ENCODE measurements at places on chromosomes 5 and 9.

DNA sequence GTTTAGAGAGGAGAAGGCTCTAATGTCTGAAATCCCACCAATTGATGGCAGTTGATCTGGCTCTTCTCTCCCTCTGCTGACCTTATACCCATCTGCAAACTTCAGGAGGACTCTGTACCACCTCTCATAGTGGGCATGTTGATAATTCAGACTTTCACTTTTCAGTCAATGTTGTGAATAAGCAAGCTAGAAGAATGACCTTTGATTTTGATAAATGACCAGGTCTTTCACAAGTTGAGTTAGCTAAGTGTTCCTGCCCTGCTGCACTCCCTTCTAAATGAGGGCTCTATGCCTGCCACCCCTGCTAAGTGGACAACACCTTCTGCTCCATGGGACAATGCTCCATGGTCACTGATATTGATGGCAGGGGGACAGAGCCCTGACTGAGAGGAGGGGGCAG, 74.7 kb downstream of the SPRY4 start:
- no peak for DNase-seq

DNA sequence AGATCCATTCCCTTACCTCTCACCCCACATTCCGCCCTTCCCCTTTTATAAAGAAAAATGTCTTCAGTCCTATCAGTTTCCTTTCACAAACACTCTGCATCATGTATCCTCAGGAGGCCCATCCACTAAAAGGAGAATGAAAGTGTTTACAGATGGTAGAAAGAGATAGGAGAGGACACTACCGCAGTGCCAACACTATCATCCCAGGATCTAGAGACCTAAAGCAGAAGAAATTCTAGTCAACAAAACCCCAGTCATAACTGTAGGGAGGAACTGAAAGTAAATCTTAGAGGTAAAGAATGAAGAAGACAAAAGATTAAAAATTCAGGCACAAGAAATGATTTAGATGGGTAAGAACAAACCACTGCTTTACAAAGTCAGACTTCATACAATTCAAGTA, 114.1 kb downstream of the MLLT3 start:
- no peak for DNase-seq

- DNase-seq, result no peak
Measured at GRCh38 chr5:18270635-18271338, 636.5 kb downstream of the TAF11L14 start.

DNA sequence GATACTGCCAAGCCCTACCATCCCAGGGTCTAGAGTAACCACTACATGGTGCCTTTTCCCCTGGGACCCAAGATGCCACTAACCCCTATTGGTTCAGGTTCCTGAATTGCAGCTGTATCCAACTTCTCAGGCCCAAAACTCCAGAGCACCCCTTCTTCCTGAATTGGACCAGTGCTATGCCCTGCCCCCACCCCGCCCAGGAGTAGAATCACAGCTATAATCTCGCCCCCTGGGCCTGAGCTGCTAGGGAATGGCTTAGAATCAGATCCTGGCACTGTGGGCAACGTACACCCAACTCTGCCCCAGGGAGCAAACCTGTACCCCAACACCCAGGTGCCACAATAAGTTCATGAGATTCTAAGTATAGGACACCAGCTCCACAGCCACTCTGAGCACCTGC, 206.3 kb downstream of the CACNA1B start:
- no peak for DNase-seq

DNA sequence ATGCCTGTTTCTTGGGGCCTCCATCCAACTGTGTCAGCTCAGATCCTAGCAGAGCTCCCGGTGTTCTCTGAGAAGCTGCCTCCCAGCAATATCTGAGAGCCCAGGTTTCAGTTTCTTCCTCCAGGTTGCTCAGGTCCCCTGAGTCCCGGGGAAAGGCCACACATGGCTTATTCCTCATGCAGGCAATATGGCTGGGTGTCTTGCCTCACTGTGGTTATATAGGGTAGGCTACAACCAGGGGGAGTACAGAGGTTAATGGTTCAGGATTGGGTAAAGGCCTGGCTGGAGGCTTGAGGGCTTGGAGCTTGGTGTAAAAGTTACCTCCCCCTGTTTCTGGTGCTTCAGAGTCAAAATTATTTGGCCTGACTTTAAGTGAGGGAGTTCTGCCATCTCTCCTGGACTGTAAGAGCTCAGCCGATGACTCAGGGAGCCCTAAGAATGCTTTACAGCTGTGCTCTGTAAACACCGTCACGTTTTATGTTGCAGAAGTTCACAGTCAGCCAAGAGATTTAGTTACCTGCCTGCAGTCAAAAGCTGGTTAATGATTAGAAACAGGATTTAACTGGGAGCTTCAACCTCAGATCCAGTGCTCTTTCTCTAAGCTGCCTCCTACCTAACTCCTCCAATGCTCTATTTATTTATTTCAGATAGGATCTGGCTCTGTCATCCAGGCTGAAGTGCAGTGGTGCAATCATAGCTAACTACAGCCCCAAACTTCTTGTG, 24.3 kb upstream of the UBAP2 start:
- no peak for DNase-seq

GRCh38 chr5:84411832-84412605, 27.3 kb upstream of the EDIL3 start:
- no peak for DNase-seq

DNA sequence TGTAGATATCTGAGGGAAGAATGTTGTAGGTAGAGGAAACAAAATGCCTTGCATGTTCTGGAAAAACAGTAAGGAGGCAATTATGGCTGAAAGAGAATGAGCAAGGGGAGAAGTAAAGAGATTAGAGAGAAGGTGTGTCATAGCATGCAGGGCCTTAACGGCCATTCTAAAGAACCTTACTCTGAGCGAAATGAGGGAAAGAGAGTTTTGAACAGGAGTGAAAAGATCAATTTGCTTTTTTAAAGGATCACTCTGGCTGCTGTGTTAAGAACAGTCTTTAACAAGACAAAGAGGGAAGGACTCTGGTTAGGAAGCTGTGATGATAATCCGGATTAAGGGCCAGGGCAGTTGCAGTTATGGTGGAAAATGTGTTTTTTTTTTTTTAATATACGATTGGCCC, 22.6 kb downstream of the PTBP3 start:
- no peak for DNase-seq

DNA sequence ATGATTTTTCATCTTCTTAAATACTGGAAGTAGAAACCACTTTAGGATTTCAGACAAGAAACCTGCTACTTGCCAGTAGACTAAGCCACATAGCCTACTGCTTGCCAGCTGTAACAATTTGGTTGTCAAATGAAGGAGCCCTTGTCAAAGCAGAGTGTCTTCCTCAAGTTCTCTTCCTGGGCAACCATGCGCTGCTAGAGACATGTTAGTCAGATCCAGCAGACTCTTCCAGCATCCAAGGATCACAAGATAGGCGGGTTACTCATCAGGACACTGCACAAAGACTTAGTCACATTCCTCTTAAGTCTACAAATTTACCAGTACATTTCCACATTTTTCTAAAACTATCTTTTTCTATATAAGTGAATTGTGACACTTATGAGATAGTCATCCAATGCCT, 24.4 kb downstream of the SKIC3 start:
- DNase-seq, result no peak

DNA sequence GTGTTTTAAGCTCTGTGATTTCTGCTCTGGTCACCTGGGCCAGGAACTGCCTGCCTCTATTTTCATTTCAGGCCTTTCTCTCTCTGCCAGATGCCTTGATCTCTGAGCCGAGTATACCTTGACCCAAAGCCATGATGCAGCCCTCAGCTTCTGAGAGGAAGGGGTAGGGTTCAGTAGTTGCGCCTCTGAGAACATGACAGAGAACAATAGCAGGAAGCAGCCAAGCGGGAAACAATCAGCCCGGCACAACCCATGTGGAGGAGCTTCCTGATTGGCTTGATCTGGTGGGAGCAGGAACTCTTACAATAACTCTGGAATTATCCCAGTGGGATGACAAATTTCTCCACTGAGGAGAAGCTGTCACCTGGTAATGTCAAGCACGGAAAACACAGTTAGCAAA, 127.4 kb downstream of the PALM2AKAP2 start:
- no peak for DNase-seq

DNA sequence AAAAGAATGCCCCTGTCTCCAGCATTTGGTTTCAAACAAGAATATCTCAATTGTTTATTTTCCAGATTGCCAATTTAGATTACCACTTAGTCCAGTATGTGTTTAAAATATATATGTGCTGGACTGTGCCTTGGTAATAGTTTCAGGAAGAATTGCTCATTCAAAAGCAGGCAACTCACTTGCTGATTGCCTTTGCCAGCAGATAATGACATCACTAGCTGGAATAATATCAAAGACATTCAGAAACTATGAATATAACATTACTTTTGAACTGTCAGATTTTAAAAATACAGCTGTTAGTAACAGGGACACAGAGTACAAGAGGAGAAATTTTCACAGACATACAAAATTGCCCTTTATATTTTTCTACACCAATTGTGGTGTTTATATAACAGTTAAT, 96.0 kb upstream of the ITGA2 start:
- no peak for DNase-seq

GRCh38 chr5:2602451-2603271, 148.8 kb downstream of the IRX2 start:
- no peak for DNase-seq

GRCh38 chr5:8842971-8843551, 702.8 kb downstream of the SEMA5A start:
- no peak for DNase-seq

DNA sequence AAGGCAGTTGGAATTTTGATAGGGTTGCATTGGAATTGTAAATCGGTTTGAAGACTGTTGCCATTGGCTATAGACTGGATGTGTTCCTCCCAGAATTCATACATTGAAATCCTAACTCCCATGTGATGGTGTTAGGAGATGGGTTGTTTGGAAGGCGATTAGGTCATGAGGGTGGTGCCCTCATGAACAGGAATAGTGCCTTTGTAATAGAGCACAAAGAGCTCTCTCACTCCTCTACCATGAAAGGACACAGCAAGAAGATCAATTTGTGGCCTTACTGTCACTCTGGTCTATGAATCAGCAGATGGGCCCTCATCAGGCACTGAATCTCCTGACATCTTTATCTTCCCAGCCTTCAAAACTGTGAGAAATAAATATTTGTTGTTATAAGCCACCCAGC, 133.2 kb downstream of the PARP8 start:
- DNase-seq, result no peak

DNA sequence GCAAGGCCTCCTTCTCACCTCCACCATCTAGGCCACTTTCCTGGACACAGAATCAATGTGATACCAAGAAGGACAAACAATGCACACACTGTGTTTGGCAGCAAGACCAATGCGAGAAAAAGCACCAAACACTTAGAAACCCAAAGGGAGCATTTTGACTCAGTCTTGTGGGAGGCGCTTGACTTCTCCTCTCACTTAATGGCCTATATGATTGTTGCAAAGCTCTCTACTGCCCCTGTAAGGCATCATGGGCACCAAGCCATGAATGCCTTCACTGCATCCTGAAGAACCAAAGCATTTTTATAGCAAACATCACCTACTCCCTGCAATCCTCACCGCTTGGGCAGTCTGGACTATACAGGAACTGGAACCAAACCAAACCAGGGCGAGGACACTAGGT, 57.5 kb downstream of the CDH6 start:
- no peak for DNase-seq

Data from CD4-positive, alpha-beta T cell treated with Interleukin-21 for 1 hour (primary cell).